Ovary (tissue), 10 donors: ENCODE measurements at places on chromosomes 12 and 14. TPM values are rescaled to one million over a fixed set of nuclear protein-coding genes. Genes with fewer than 3 reads are reported as not detected.

The DNAJC22 gene
- total RNA-seq = 0.60 TPM

The IRAK3 gene
- 2.1 TPM for total RNA-seq

The NTF3 gene
- total RNA-seq = 9.9 TPM

The LHX5 gene
- not detected for total RNA-seq

The MYF6 gene
- not detected for total RNA-seq

The SLC25A47 gene
- total RNA-seq = not detected

The TAS2R43 gene
- total RNA-seq = not detected

The MAP1LC3B2 gene
- total RNA-seq = 9.9 TPM

The REM2 gene
- 1.1 TPM for total RNA-seq

The CEP170B gene
- total RNA-seq = 3.0 TPM

The KSR2 gene
- total RNA-seq = not detected

The ANAPC5 gene
- total RNA-seq = 58.1 TPM

The PLD4 gene
- 1.1 TPM for total RNA-seq

The SYNDIG1L gene
- total RNA-seq = not detected

The PAPLN gene
- 29.7 TPM for total RNA-seq

The DDX47 gene
- 45.6 TPM for total RNA-seq

The ACVRL1 gene
- 9.4 TPM for total RNA-seq

The GTF2H3 gene
- total RNA-seq = 18.6 TPM

The KLHL33 gene
- under 0.01 TPM for total RNA-seq

The KERA gene
- total RNA-seq = not detected

The ZNF385A gene
- 4.3 TPM for total RNA-seq
